ENCODE measurements at places on chromosomes 16 and 17.

DNA sequence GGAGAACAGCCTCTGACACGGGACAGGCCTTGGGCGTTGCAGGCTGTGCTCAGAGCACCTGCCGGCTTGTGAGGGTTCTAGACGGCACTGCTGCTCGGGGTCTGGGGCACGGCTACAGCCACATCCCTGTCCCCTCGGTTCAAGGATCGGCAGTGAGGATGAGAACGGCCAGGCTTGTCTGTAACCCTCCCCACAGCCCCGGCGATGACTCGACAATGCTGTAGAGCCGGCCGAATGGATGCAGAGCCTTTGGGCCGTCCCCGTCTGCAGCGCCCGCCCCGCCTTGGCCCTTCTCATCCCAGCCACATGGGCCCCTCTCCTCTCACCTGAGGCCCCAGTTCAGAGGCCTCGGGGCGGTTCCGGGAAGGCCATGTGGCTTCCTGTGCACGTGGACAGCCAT is 49.0 kb upstream of the METRNL start:
- DNase-seq, result no peak

- no peak for DNase-seq
These were observed 15.4 kb downstream of the SYCE1L start for GRCh38 chr16:77214411-77215138.

- DNase-seq, result no peak
These were observed 202.2 kb downstream of the ENGASE start for GRCh38 chr17:79276821-79277220.

GRCh38 chr16:86910161-86910769 is 331.9 kb downstream of the FOXL1 start:
- no peak for DNase-seq

- no peak for DNase-seq
These were observed 66.2 kb downstream of the CENPV start for GRCh38 chr17:16286947-16287562.

- DNase-seq, result no peak
These were observed 3.4 kb upstream of the SEPHS2 start for GRCh38 chr16:30449116-30449435.

DNA sequence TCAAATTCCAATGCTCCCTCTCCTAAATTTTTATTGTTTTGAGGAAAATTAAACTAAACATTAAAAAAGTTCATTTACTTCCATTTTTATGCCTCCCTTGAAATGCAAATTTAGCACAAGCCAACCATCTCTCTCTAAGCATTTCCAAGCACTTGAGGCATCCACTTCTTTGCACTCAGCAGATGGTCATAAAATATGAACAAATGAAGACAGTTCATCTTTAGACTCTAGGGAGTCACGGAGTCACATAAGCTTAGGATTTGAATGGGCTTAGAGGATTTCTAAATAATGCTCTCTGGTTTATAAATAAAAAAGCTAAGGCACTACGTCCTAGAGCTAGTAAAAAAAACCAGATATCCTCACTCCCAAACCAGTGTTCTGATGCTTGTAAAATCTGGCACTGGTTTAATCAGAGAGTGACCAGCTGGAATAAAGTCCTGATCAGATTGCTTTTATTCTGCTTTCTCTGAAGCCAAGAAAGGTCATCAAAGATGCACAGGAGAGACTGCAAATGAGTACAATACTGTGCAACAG is 204.2 kb downstream of the CA10 start:
- no peak for DNase-seq

Data from activated CD4-positive, CD25-positive, alpha-beta regulatory T cell (primary cell).